HuH-7 (cell line): ENCODE measurements at places on chromosomes 16 and 17.

DNA sequence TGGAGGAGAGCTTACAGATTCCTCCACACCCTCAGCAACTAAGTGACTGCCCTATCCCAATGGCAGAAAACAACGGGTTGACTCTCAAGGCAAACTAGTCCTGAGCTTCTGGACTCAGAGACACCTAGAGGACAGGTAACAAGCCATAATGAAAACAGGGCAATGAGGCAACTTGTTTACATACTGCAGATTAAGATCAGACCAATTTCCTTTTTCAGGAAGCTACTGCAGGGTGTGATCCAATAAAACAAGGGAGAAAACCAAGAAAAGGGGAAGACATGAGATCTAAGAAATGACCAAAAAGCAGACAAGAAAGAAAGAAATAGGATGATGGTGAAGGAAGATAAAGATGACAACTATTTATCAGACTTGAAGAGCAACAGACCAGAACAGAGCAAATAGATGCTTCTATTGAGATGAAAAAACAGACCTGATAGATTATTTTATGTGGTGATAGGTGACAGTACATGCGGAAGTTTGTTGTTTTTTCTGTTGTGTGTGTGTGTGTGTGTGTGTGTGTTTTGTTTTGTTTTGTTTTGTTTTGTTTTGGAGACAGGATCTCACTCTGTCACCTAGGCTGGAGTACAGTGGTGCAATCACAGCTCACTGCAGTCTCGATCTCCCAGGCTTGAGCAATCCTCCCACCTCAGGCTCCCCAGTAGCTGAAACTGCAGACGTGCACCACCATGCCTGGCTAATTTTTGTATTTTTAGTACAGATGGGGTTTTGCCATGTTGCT lies 120.7 kb downstream of the GAS7 start:
- no peak for DNase-seq

- DNase-seq, result no peak
These were observed 200.1 kb downstream of the CBLN1 start for GRCh38 chr16:49081554-49081953.

- DNase-seq, result no peak
These were observed 68.0 kb downstream of the AMFR start for GRCh38 chr16:56357241-56357764.

DNA sequence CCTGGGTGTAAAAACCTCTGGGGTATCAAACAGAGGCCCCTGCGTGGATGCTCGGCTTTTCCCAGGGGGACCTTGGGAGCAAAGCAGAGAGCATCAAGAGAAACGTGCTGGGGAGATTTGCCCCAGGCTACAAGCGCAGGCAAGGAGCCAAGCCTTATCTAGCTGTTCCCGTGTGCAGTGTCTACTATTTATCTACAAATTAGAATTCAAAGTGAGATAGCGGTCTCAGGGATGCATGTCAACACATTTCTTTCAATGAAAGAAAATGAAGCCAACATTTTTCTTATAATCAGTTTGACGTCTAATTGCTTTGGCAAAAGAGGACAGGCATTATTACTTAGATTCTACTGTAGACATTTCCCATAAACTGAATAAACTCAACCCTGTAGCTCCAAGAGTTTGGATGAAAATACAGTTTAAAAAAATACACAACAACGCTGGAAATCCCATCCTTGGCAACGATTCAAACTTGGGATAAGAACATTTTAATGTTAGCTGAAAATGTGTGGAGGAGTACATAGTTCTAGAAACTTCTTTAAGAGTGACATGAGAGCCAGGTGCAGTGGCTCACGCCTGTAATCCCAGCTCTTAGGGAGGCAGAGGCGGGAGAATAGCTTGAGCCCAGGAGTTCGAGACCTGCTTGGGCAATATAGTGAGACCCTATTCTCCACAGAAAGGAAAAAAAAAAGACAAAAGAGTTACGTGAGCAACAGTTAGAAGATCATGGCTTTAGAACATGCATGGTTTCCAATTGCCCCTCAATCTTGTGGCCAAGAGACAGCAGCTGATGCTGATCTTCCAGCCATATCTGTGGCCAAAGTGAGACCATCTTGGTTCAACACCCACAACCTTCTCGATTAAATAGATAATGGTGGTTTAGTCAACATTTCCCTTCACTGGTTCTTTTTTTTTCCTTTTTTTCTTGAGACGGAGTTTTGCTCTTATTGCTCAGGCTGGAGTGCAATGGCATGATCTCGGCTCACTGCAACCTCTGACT lies 7.2 kb downstream of the SPNS3 start:
- no peak for DNase-seq

- no peak for DNase-seq
These were observed 7.3 kb downstream of the PIEZO1 start for GRCh38 chr16:88777471-88778270.

- DNase-seq, result no peak
These were observed 63.7 kb downstream of the SIAH1 start for GRCh38 chr16:48321317-48322036.

DNA sequence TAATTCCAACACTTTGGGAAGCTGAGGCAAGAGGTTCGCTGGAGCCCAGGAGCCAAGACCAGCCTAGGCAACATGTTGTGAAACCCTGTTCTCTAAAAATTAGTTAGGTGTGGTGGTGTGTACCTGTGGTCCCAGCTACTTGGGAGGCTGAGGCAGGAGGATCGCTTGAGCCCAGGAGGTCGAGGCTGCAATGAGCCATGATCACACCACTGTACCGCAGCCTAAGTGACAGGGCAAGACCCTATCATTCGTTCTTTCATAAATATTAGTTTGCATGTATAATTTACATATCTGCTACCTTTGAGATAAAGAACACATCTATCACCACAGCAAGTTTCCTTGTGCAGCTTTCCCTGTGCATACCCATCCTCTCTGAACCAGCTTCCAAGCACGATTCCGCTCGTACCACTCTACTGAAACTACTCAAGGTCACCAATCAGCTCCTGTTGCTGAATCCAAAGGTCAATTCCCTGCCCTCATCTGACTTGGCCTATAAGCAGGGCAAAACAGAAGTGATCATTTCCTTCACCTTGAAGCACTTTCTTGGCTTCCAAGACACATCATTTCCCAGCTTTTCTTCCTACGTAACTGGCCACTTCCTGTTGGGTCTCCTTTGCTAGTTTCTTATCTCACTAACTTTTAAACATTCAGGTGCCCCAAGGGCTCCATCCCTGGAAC lies 49.1 kb downstream of the GRB2 start:
- no peak for DNase-seq

DNA sequence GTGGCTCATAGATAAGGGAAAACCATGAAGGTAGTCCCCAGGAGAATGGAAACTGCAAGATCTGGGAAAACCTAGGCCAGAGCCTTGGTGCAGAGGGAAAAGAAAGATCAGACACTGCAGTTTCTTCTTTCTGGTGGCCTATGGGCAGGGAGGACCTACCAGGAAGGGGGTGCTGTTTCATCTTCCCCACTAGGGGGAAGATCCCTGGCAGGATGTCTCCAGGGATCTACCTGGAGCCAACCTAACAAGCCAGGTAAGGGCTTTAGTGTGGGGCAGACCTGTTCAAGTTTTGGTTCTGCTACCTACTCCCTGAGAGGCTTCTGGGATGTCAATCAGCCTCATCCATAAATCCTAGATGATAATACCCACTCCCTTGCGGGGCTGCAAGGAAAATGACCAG lies 21.4 kb downstream of the TOM1L2 start:
- no peak for DNase-seq

- DNase-seq, result no peak
These were observed 244.7 kb downstream of the MRTFB start for GRCh38 chr16:14315683-14316320.

GRCh38 chr17:20157001-20157310 lies 147.8 kb downstream of the SPECC1 start:
- DNase-seq, result no peak

DNA sequence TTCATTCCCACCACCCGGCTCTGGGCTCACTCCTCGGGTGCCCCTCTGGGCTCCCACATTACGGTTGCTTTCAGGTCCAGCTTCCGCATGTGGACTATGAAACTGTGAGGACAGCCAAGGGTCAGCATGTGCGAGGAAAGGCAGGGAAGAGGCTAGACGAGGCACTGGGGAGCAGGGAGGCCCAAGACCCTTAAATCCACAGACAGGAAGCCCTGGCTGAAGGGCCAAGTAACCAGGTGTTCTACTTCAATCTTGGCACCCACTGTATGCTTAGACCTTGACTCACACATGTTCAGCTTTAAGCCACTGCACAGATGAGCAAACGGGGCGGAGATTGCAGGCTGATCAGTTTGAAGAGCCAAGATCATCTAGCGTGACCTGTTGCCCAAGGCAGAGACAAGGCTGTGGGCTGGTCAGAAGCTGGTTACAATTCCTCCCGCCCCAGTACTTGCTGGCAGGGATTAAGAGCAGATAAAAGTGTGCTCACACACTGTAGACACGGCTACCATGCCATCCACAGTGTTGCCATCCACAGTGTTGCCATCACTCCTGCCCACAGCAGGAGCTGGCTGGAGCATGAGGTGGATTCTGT lies at the start of gene CES4A:
Gene CES4A (plus strand): TSS at position 393 of the 592 bp plus-strand sequence. CDS start 184 bp downstream, at position 577.
- no peak for DNase-seq

- DNase-seq, result no peak
These were observed 62.0 kb upstream of the MARCHF10 start for GRCh38 chr17:62870030-62870541.

DNA sequence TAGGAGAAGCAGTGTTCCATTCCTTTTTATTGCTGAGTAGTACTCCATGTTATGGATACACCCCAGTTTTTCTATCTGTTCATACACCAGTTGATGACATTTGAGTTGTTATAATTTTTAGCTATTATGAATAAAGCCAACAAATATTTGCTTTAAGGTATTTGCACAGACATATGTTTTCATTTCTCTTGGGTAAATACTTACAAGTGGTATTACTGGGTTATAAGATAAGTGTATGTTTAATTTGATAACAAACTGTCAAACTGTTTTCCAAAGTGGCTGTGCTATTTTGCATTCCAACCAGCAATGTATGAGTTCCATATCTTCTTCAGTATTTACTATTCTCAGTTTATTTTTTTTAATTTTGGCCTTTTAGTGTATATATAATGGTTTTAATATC lies 27.7 kb upstream of the GFOD2 start:
- no peak for DNase-seq

DNA sequence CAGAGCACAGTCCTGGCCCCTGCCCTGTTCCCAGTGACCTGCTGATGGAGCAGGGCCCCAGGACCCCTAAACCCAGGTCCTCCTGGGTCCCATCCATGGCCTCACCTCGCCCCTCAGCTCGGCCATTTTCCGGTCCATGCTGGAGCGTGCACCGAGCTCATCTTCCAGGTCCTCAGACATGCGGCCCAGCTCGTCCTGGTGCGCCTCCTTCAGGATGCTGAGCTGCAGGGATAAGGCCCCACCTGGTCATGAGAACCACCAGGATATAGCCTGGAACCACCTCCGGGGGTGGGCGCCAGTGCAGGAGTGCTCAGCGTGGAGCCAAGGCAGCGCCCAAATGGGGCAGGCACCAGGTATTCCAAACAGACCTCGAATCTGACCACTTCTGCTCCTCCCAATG lies 17.9 kb downstream of the CCDC102A start:
- peak; percentile 54 for DNase-seq

DNA sequence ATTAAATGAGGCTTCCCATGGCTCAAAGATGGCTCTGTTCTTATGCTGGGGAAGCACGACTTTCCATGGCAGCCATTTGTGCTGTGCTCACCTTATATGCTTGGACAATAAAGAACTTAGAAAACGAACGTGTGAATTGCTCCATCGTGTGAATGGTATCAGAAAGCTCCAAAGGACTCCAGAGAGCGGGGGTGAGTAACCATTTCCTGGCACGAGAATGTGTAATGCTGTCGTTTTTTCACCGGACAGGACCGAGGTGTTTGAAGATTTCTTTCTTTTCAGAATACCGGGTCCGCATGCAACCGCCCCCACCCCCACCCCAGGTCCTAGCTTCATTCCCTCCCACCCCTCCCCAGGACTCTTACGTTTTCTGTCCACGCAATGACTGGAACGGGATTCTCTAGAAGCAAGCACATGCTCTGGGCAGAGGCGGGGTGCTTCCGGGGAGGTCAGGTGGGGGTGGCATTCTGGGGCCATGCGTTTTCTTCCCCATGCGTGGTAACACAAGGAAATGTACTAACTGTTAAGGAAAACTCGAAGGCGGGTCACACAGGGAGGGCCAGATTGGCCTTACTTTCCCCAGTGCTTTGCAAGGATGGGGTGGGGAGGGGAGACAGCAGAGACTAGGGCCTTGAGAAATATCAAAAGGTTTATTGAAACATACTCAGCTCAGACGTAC lies 26.2 kb downstream of the GPRC5B start:
- DNase-seq, result no peak

GRCh38 chr17:17149520-17150447 lies 56.3 kb downstream of the PLD6 start:
- no peak for DNase-seq

DNA sequence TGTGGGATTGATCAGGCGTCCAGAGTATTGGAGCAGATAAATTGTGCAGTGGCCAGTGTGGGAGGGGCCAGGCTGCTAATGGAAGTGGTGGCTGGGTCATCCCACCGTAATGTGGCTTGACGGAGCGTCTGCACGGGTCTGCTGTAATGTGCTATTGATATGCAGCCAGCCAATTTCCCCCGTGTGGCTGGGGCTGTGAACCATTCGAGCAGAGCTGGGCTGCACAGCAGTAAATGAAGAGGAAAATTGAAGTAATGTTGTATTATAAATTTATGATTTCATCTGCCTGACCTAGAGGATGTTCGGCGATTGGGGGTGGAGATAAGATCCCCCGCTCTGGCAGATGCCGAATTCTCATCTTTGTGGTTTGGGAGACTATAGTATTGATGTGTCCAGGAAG lies 121.5 kb downstream of the CCDC182 start:
- DNase-seq, result no peak

DNA sequence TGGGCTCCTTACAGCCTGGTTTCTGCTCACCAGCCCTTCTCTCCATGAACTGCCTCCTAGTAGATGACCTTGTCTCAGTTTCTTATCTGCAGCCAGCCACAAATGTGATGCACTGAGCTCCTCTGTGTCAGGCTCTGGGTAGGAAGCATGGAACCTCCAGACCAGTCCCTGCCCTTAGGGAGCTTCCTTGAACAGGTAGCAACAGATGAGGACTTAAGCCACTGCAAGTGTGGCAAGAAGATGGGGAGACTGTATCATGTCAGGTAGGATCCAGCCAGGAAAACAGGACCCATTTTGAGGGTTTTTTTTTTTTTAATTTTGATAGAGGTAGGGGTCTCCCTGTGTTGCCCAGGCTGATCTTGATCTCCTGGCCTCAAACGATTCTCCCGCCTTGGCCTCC lies 5.3 kb upstream of the MAP3K14 start:
- no peak for DNase-seq

DNA sequence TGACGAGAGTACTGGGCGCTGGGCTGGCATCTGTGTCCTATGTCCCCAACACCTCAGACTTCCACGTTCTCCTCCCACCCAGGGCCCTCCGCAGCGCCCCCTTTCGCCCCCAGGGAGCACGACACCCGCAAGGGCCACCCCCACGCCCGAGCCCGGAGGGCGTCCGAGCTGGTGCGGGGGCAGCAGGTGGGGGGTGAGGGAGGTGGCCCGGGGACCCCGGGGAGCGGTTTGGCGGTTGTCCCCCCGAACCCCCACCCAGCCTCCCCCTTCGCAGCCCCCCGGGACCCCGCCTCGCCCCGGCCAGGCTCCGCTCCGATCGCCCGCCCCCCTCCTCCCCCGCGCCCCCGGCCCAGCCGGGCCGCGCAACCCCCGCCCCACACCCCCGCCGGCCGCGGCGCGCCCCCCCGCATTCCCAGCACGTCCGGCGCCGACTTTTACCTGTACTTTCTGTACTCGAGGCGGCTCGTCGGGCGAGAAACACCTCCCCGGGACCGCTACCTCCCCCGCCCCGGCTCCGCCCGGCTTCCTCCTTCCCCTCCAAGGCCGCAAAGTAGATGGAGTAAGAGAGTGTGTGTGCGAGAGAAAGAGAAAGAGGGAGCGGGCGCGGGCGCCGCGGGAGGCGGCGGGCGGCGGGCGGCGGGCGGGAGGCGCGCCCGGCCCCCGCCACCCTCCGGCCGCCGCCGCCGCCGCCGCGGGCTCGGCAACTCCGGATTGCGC lies 901 bp downstream of the CDYL2 start:
- peak; percentile 87 for DNase-seq
